T-helper 1 cell (primary cell): ENCODE measurements at places on chromosomes 3 and 15.

- no peak for DNase-seq
These were observed 37.5 kb downstream of the SEMA5B start for GRCh38 chr3:122989856-122990575.

- no peak for DNase-seq
These were observed 428.1 kb downstream of the ROBO2 start for GRCh38 chr3:77467702-77468625.

- DNase-seq: no peak
These were observed 6.7 kb downstream of the KNSTRN start for GRCh38 chr15:40388941-40389823.

GRCh38 chr3:25531971-25532370, 103.9 kb downstream of the RARB start:
- no peak for DNase-seq
